ENCODE measurements at places on chromosomes 12 and 14.

DNA sequence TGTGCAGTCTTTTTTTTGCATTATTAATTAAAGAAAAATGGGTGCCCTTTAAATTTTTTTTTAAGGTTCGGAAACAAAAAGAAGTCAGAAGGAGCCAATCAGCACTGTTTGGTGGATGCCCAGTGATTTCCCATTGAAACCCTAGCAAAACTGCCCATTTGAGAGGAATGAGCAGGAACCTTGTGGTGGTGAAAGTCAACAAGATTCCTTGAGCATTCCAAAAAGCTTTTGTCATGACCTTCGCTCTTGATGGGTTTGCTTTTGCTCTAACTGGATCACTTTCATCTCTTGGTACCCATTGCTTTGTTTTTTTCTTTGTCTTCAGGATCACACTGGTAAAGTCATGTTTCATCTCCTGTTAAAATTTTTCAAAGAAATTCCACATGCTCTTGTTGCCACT is 54.1 kb downstream of the ADIPOR2 start:
- DNase-seq: no peak

GRCh38 chr12:46557539-46558373 is 185.2 kb upstream of the SLC38A2 start:
- no peak for DNase-seq

DNA sequence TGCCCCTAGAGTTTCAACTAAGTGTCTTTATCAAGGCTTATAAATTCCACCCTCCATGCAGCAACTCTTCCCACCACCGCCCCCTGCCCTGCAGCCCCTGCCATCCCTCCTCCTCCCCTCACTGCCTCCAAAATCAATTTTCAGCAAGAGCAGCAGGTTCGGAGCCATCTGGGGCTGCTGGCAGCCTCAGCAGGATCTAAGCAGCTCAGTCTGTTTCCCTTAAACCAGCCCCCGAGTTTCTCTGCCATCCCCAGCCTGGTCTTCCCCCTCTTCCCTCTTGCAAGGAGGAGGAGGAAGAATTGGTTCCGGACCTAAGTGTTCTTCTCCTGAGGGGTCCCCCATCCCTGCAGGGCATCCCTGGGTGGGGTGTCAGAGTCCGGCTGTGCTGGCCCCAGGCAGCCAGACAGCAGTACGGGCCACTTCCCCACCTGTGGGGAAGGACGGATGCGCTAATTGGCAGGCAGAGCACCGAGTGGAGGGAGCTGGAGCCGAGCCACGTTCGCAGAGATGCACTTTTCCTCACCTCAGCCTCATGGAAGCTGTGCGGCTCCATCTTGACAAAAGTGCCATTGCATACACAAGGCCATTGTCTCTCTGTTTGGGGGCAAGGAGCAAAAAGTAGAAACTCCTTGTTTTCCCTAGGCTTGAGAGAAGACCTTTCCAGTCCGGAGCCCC is 189.3 kb downstream of the KCNA5 start:
- no peak for DNase-seq

DNA sequence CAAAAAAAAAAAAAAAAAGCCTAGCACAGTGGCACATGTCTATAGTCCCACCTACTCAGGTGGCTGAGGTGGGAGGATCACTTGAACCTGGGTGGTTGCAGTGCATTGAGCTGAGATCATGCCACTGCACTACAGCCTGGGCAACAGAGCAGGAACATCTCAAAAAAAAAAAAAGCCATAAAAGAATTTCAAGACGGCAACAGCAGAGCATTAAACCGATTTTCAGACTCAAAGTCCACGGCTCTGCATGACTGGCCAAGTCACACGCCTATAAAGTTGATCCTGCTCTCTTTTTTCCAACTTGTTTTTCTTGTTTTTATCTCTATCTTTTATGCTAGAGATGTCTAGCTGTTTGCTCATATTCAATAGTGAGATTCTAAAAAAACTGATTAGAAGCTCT is 45.3 kb downstream of the FBXO34 start:
- no peak for DNase-seq

GRCh38 chr14:51333901-51334521 is 94.0 kb downstream of the TMX1 start:
- DNase-seq: no peak

- DNase-seq: no peak
Measured at GRCh38 chr12:27975222-27976136, 2.9 kb upstream of the PTHLH start.

GRCh38 chr14:103891667-103892215 is 36.5 kb upstream of the TDRD9 start:
- no peak for DNase-seq

GRCh38 chr12:33605757-33606156 is 166.1 kb upstream of the SYT10 start:
- no peak for DNase-seq

GRCh38 chr12:41804026-41804425 is 340.6 kb downstream of the GXYLT1 start:
- DNase-seq: no peak

DNA sequence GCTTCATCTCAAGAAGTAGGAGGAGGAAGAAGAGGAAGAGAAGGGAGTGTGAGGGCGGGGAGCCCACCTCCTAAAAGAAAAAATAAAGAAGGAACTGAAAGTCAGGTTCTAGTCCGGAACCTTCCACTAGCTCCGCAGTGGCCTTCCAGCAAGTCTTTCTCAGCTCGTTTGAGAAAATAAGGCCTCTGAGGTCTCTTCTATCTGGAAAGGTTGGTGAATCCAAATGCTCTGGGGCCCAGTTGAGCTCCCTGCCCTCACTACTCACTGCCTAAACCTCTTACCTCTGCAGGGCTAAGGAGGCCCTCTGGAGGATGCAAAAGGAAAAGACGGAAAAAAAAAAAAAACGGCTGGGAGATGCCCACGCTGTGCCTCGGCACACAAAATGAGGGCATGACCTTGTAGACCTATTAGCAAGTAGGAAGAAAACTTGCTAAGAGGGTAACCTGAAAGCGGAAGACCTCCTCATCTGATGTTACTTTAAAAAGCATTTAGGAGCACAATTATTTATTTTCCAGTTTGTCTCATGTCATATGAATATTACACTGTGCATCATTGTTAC is 35.9 kb downstream of the FBLN5 start:
- DNase-seq: peak; percentile 56

- no peak for DNase-seq
Measured at GRCh38 chr12:119836781-119837180, 40.3 kb downstream of the CIT start.

- no peak for DNase-seq
Measured at GRCh38 chr14:69270795-69271708, 11.1 kb downstream of the GALNT16 start.
